ENCODE measurements at places on chromosomes 7 and 10. TPM values are rescaled to one million over a fixed set of nuclear protein-coding genes. Genes with fewer than 3 reads are reported as not detected.

Gene C10orf90
- not detected for total RNA-seq

Gene SCD
- 153 TPM for total RNA-seq

Gene CHN2
- 4.8 TPM for total RNA-seq

Gene ITGB8
- 0.04 TPM for total RNA-seq

Gene PWWP2B
- 3.8 TPM for total RNA-seq

Gene PAPSS2
- 0.11 TPM for total RNA-seq

Gene TMEM236
- 0.04 TPM for total RNA-seq

Gene ABCB1
- 16.0 TPM for total RNA-seq

Gene C7orf57
- total RNA-seq = 2.1 TPM

Data from activated CD8-positive, alpha-beta memory T cell treated with anti-CD3 and anti-CD28 coated beads for 36 hours (primary cell).